COR-L47 (cell line): ENCODE measurements at places on chromosomes 16 and 17.

- DNase-seq, result no peak
Observed at GRCh38 chr16:722835-723633, 2.1 kb downstream of the ANTKMT start.

GRCh38 chr16:29743827-29744531, 1.8 kb downstream of the C16orf54 start:
- no peak for DNase-seq

- peak; percentile 4 for DNase-seq
Observed at GRCh38 chr17:48954300-48954755, 9.7 kb upstream of the SNF8 start.

- peak; percentile 28 for DNase-seq
Observed at GRCh38 chr17:27756467-27757371, 43.6 kb downstream of the NOS2 start.

GRCh38 chr16:11597235-11598095, 10.7 kb upstream of the LITAF start:
- no peak for DNase-seq
